ENCODE measurements at places on chromosomes 6 and 20.
A peak's percentile ranks its signal among the peaks of the same experiment; 100 is the strongest.

DNA sequence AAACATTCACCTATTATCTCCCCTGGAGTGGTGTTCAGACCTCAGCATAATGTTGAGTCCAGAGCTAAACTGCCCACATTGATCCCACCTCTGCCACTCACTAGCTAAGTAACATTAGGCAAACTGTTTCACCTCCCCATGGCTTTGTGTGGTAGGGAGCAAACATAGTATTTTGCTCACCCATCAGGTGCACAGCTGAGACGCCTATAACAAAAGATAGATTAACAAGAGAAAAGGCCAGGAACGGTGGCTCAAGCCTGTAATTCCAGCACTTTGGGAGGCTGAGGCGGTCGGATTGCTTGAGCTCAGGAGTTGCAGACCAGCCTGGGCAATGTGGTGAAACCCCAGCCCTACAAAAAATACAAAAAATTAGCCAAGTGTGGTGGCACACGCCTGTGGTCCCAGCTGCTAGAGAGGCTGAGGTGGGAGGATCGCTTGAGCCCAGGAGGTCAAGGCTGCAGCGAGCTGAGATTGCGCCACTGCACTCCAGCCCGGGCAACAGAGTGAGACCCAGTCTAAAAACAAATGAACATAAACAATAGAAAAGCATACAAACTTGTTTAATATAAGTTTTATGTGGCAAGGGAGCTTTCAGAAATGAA lies 91.6 kb downstream of the MAP3K7 start:
- no peak for DNase-seq

GRCh38 chr6:43547222-43547621 lies 28.6 kb downstream of the XPO5 start:
- no peak for DNase-seq

DNA sequence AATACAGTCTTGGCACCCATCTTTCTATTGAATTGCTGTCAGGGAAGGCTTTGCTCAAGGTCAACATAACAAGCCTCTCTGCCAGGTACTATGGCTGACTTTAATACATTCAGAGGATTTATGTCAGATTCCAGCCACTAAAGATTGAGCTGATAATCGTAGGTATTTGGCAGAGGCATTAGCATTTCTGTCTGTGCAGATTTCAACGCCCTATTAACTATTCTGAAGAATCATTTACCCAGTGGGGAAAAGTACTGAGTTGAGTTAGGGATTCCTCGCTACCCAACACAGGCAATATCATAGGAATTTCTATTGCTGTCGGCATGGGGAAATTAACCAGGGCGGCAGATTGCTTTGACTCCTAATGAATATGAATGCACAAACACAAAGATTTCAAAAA lies 233.7 kb upstream of the SPTLC3 start:
- no peak for DNase-seq

- DNase-seq, result peak; percentile 29
Measured at GRCh38 chr6:52881996-52882841, 27.3 kb downstream of the GSTA3 start.

Measured in stimulated activated CD8-positive, alpha-beta memory T cell treated with anti-CD3 and anti-CD28 coated beads, Interleukin-12 subunit alpha, Interleukin-12 subunit beta, amount 100 ng/mL, for 4 hours (primary cell).